ENCODE measurements at places on chromosomes 6 and 20.

DNA sequence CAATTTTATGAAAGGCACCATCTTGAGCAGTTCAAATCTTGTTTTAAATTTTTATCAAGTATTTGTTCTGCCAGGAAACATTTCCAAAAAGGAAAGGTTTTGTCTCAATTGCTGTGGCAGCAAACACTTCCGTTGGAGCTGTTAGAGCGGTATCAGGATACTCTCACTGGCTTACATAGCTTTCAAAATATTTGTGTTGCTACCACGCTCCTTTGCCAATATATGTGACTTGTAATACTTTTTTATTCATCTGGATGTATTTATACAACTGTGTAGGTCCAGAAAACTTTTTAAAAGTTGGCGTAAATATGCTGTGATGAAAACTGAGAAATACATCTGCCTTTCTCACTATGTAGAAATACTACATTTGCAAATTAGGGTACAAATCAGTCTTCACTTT is 37.8 kb upstream of the NHSL1 start:
- DNase-seq, result no peak

DNA sequence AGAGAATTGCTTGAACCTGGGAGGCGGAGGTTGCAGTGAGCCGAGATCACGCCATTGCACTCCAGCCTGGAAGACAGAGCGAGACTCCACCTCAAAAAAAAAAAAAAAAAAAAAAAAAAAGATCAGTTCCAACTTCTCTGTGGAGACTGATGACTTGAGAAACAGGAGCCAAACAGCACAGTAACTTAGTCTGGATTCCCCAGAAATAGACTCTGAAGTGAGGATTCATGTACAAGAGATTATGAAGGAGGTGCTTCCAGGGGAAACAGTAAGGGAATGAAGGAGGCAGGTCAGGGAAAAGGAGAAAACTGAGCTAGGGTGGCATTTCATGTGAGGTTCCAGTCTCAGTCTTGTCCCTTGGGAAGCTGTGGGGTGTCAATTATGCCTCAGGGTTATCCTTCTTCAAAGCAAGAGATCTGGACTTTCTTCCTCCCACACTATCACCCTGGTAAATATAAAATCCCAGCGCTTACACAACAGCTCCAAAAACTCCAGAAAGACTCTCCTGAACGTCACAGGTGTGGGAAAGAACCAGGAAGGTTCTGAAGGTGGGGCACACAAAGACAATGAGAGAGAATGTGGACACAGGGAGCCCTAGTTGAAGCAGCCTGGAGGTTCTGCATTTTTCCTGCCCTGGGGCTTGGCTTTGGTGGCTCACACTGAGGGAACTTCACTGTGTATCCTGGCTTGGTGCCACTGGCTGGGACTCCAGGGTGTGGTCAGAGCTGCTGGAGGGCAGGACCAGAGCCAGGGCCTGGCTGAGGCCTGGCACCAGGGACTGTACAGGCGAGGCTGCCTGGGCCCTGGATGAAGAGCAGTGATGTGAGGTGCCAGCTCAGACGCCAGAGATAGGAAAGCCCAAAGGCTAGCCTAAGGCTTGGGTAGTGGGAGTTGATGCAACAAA is 46.8 kb downstream of the PCNA start:
- DNase-seq, result no peak

DNA sequence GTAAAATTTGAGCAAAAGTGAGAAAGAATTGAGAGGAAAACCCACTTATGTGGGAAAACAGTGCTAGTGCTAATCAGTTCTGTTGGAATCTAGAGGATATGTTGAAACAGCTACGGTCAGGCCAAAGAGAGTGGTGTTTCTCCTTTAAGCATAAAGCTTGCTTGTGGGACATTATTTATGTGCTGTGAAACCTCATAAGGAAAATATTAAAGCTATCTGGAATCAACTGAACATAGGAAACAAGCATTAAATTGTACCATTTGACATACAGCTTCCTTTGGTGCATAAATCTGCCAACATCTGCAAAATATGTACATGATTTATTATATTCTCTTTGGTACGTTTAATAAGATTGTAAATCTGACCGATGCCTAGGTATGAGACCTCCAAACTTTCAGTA is 182.5 kb upstream of the PDE10A start:
- DNase-seq, result no peak

DNA sequence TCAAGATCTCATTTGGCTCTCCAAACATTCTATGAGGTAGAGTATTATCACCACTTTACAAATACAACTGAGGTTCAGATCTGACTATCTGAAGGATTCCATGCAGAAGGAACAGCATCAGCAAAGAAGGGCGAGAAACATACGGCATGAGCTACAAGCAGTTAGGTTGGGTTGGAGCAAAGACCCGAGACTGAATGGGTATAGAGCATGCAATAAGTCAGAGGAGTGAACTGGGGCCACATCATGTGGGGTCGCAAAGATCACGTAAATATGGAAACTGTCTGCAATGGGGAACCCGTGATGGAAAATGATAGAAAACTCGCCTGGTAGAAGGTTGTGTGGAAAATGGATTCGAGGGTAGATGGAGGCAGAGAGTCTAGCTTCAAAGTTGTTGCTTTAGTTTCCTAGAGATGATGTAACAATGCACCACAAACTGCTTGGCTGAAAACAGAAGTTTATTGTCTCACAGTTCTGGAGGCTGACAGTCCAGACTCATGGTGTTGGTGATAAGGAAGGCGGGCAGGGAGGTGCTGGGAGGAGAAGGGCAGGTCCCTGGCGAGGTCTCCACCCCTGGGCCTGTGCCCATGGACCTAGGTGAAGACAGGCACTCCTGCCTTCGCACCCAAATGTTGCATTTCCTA is 44.3 kb upstream of the BCLAF1 start:
- no peak for DNase-seq

GRCh38 chr6:15870333-15871043 is 207.7 kb upstream of the DTNBP1 start:
- DNase-seq, result no peak
